ENCODE measurements at places on chromosomes 5 and 9.

- DNase-seq: peak; percentile 27
Measured at GRCh38 chr5:36152324-36153297, 700 bp downstream of the SKP2 start.

DNA sequence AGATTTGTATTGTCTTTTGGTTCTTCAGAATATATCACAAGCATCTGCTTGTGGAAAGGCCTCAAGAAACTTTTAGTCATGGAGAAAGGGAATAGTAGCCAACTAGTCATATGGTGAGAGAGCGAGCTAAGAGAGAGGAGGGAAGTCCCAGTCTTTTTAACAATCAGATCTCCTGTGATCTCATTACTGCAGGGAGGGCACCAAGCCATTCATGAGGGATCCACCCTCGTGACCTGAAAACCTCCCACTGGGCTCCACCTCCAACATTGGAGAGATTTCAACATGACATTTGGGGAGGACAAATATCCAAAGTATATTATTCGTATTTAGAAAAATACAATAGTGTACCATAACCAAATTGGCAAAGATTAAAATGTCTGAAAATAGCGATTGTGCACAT lies 99.0 kb downstream of the GABRA1 start:
- DNase-seq: no peak

- no peak for DNase-seq
Measured at GRCh38 chr5:159149085-159149484, 49.4 kb upstream of the EBF1 start.

GRCh38 chr9:75851917-75852316 lies 38.6 kb upstream of the PCSK5 start:
- no peak for DNase-seq

GRCh38 chr5:172716796-172717313 lies 54.1 kb downstream of the DUSP1 start:
- peak; percentile 78 for DNase-seq

DNA sequence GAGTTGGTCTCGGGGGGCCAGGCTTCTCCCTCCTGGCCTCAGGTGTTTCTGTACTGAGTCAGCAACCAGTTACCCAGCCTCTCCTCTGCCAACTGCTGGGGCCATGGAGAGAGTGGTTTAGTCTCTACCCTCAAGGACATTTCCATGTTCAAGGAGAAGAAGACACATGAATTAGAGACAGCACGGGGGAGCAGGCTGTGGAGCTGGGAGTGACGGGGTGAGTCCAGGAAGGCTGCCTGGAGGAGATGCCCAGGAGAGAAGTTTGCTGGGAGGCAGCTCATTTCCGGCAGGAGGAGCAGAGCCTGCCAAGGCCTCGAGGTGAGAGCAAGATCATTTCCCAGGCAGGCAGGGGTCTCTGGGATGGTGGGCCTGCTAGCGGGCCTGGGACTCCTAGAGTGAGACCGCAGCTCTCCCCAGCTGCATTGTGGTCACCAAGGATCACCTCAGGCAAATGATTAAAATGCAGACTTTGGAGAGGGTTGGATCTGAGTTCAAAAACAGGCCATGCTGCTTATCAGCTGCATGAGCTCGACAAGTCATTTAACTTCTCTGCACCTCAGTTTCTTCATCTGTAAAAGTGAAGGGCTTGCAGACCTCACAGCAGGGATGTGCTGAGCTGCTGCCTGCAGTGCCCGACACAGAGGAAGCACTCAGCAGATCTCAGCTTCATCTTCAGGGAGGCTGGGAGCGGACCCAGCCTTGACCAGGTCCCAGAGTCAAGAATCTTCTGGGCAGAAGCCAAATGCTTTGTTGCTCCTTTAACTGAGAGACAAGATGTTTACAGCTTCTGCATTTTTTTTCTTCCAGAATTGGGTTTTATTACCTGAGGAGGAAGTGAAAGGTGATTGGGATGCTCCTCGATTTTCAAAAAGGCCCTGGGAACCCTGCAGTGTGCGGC lies 35.2 kb downstream of the NEK6 start:
- no peak for DNase-seq

DNA sequence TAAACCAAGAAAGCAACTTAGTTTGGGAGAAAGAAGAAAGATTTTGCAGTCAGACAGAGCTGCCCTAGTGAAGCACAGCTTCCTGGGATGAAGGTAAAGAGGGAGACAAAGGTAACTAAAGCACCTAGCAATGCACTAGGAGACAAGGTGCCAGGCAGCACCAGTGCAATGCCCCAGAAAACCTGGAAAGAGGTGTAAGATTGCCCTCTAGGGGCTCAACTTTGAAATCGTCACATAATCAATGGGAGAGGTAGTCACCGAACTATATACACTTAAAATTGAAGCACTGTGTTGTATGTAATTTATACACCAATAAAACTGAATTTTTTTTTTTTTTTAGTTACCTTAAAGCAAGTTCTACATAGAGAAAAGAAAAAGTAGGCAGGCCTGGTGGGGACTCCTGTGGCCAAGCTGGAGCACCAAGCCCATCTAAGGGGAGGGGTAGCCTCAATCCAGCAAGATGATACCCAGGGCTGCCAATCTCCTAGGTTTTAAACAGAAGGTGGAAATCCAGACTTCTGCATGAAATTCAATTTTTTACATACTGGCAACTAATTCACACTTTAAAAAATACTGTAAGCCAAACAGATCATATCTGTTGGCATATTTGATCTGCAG lies 48.2 kb downstream of the CDK5RAP2 start:
- DNase-seq: peak; percentile 16

DNA sequence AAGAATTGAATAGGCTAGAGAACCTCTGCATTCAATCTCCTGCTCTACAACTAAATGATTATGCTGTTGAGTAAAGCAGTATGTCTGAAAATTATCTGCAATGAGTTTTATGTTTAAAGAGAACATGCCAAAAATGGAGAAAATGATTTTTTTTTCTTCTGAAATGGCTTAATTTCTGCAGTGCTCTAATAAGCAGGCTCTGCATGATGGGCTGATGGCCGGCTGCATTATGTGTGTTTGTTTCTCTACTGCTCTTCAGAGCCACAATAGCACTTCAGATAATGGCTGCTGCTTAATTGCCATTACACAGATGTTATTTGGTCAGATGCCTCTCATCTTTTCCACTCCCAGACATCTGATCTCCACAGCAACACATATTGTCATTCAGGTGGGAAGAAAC lies 286.4 kb upstream of the DMAC1 start:
- no peak for DNase-seq

GRCh38 chr9:134391319-134392231 lies 65.3 kb downstream of the RXRA start:
- no peak for DNase-seq

DNA sequence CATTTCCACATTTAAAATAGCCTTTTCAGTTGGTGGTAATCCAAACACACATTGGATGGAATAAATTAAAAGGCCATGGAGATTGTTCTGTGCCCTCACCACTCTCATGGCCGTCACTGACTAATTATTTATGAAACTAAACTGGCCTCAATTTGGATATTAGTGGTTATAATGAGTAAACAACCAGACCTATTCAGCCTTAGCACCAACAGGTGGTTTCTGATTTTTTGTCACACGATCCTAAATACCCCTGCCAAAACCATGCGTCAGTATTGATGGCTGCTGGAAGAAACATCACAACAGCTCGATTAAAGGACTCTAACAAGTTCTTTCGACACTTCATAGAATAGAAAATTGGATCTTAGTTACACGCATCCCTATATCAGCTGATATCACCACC lies 276.0 kb upstream of the DAP start:
- no peak for DNase-seq

DNA sequence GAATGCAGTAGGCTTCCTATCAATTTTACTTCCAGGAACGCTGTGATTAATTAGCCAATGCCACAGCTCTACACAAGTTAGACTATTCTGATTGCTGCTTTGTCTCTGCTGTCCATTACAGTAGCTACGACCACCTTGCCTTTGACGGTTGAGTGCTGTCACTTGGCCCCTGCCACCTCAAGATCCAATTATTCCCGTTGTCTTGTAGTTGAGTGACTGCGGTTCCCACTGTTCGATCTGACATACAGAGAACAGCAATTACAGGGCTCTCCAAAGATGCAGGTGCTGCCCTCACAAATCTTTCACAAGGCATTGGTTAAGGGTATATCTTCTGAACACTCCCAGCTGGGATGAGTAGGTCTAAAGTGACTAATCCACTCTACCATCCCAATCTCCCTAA lies 393.4 kb upstream of the KIF2A start:
- DNase-seq: no peak

DNA sequence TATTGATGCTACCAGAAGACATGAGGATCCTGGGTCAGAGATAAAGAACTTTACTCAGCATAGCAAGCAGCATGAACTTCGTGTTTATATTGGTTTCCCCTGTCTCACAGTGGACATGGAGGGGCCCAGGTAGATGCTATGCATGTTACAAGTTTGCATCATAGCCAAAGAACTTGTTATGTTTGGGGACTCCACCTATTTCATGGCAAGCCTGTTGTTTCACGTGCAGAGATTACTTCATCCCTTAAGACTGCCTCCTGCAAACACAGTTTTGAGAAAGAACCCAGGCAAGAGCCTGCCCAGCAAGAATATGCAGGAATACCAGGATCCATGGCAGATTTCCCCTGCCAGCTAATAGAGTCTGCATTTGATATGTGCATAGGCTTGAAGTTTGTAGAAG lies 68.4 kb downstream of the RCL1 start:
- no peak for DNase-seq

- no peak for DNase-seq
Measured at GRCh38 chr9:114770991-114771390, 34.8 kb downstream of the TNFSF15 start.

- peak; percentile 28 for DNase-seq
Measured at GRCh38 chr5:43065387-43065947, 25.3 kb upstream of the ANXA2R start.

- no peak for DNase-seq
Measured at GRCh38 chr5:93438124-93438523, 142.9 kb downstream of the NR2F1-AS1 start.

DNA sequence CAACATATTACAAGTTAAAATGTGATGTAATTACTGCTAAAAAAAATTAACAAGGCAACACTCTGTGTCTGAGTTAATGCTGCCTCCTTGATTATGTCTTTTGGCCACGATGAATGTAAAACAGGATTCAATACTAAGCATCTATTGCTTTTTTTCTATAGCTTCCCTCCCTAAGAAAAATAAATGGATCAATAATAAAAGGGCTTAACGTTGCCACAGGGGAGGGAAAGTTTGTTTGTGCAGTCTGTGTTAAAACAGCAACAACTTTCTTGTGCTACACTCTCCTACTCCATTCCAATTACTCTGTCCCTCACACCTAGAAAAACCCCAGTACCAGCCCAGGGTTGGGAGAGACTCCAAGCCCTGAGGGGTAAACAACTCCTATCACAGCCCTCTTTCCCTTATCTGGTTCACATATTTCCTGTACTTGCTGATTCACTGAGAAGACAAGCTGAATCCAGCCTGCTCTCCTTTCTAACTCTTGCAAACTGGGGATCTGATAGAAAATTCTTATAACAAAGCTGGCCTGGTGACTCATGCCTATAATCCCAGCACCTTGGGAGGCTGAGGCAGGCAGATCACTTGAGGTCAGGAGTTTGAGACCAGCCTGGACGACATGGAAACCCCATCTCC lies 44.8 kb downstream of the PTPN3 start:
- peak; percentile 32 for DNase-seq

GRCh38 chr9:5122116-5122515 lies 63.3 kb downstream of the INSL6 start:
- no peak for DNase-seq

DNA sequence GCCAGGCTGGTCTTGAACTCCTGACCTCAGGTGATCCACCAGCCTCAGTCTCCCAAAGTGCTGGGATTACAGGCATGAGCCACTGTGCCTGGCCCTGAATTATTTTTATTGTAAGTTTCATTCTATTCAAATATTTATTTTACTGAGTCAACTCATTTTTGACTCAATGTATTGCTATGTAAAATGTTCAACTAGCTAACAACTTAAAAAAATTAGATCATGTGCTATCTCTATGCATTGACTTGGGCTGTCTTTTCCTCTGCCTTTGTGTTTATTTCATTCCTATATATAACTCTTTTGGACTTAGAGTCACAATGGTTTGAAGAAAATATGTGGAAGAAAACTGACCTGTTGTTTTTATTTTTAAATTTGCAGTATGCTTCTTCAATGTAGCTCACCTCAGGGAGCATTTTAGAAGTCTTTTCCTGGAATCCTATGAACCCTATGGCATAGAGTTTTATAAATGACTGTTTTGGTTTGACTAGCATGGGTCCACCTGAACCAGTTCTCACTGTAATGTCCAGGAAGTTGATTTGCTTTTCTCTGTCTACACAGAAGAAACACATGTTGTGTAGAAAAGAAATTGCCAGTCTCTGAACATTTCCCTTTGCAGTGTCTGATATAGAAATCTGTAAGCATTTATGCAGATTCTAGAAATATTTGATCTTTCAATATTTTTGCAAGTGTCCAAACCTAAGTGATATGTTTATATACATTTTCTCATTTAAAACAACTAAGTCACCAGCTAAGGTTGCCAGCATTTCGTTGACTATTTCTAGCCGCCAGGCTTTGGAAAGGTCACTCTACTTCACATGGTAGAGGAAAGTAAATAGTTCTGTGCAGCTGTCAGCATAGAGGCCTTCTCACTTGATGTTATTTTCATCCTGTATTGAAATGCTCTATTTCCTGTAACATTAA lies 138.8 kb downstream of the PCSK1 start:
- peak; percentile 55 for DNase-seq

GRCh38 chr5:34639852-34640626 lies 16.1 kb upstream of the RAI14 start:
- peak; percentile 92 for DNase-seq

DNA sequence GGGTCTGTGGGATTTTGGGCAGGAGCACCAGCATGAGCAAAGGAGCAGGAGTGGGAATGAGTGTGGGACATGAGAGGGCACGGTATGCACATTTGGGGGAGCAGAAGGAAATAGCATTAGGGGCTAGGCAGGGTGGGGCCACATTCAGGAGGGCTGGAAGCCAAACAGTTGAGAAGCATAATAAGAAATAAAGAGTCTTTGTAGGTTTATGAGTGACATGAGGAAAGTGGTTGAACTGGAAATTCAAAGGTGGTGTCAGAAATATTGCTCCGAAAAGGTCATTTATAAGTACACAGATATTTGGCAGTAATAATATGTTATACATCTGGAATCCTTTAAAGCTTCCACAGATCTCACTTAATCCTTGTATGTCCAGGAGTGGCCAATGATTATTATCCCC lies 26.4 kb downstream of the ARHGEF28 start:
- DNase-seq: no peak

GRCh38 chr5:139660105-139660922 lies 12.2 kb downstream of the CXXC5 start:
- no peak for DNase-seq
